ENCODE measurements at places on chromosomes 1 and 21.

DNA sequence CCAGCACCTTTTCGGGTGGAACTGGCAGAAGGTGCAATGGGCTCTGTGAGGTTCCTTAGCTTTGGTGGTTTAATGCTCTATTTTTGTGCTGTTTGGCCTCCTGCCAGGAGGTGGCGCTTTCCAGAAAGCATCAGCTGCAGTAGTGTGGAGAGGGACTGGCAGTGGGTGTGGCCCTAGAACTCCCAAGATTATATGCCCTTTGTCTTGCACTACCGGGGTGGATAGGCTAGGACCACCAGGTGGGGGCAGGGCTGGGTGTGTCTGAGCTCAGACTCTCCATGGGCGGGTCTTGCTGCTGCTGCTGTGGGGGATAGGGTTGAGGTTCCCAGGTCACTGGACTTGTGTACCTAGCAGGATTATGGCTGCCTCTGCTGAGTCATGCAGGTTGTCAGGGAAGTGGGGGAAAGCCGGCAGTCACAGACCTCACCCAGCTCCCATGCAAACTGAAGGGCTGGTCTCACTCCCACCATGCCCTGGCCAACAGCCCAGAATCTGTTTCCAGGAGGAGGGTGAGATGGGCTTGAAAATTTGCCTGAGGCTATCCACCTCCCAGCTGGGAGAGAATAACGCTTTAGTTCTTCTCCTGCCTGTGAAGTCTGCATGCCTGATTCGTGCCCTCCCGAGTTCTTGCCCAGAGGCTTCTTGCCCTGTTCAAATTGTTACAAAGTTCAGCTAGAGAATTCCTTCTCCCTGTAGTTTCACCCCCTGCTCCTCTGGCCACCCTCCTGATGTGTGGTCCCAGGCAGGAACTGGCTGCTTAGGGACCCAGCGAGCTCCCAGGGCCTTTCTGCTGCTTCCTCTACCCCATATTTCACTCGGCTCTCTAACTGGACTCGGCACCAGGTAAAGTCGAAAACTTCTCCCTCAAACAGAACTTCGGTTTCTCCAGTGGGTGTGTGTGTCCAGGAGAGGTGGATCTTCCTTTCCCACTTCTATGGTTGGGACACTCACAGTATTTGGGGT, 76.5 kb upstream of the BTG3 start:
- DNase-seq = peak; percentile 18

DNA sequence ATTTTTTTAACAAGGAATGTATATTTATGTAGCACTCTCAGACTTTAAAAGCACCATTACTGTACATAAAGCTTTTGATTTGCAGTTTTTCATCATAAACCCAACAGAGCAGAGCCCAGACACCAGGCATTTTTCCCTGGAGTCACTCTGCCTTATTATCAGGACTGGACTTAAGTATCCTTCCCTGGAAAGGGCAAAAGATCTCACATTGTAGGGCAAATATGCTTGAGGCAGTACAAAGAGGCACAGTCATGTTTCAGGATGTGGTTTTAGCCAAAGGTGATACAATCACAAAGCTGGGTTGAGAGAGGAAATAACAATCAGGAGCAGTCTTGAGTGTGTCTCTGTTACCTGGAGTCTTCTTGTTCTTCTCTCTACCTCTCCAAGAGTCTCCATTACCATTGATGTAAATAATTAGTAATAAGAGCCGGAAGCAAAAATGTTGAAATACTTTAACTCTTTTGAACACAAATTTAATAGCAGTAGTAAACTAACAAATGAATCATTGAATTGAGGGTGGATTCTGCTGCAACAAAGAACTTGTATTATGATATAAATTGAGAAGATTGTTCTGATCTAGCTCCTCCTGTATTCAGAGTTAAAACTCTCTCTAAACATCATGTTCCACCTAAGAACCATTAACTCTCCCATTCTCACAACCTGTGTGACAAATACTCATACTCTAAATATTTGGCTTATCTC, 160.5 kb downstream of the LTN1 start:
- no peak for DNase-seq

- no peak for DNase-seq
Measured at GRCh38 chr1:116357487-116357886, 15.6 kb upstream of the ATP1A1 start.

DNA sequence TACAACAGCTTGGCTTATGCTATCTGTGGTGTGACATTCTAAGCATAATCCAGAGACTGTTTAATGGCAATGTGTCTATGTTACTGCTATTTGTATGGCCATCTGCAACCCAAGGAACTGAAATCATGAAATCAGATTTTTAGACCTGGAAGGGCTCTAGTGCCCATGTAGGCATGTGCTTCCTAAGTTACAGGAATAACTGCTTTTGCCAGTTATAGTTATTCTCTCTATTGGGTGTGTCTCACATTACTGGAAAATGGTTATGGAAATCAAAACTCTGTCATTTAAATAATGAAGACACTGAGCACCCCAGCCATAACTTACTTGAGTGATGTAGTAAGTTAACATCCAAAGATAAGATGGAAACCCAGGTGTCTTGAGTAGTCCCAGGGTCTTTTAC, 12.6 kb upstream of the JUN start:
- no peak for DNase-seq

GRCh38 chr21:44594406-44594916, 2.2 kb upstream of the KRTAP10-6 start:
- DNase-seq = no peak

DNA sequence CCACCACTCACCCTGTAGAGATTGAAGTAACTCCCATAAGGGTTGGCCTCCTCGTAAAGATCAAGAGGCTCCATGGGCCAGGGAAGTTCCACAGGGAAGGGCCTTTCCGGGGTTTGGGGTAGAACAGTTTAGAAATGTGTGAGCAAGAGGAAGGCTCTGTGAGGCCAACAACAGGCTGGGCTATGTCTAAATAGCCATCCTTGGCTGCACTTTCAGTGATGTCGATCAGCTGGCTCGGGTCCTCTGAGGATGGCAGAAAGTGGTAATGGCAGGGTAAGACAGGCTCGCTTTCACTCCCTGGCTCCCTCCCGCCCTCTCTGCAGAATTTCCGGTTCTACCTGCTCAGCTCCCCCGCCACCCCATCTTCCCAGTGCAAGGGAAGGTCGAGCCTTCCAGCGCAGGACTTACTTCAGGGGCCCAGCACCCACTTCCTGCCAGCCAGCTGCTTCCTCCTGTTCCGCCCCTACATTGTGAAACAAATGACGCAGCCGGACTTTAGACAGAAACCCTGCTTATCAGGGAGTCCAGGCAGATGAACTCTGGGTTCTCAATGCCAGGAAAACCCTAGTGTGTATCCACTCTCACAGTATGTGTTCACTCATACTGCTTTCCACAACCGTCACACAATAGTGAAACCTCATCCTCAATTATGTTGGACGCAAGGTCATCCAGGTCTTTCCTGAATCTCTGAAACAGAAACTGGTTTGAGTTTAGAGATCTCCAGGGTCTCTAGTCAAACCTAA, 7.3 kb downstream of the F11R start:
- peak; percentile 34 for DNase-seq

DNA sequence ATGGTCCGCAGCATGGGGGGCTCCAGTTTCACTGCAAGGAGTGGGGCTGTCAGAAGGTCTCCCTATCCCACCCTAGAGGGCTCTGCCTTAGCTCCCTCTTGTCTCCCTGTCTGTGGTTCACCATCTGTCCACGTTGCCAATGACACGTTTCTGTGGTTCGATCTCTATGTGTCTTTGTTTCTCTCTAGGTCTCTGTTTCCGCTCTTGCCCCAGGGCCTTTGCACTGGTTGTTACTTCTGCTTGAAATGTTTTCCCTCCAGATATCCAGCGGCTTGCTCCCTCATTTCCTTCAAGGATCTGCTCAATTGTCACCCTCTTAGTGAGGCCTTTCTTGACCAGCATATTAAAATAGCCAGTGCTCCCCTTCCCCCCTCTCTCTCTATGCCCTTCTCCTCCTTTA, 8.5 kb upstream of the MRPS15 start:
- no peak for DNase-seq

DNA sequence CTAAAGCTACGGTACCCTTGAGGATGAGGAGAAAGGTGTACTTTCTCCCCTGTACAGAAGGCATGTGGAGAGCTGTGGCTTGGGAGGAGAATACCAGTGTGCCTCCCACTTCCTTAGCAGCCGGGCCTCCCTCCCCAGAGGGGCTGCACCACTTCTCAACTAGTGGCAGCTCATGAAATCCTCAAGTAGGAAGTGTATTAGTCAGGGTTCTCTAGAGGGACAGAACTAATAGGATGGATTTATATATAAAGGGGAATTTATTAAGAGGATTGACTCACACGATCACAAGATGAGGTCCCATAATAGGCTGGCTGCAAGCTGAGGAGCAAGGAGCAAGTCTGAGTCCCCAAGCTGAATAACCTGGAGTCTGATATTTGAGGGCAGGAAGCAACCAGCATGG, 53.1 kb upstream of the PPP2R5A start:
- no peak for DNase-seq

Measured in stimulated activated CD8-positive, alpha-beta memory T cell treated with anti-CD3 and anti-CD28 coated beads, Interleukin-2, amount 100 ng/mL, for 1 hour (primary cell).